Stimulated activated CD8-positive, alpha-beta memory T cell treated with anti-CD3 and anti-CD28 coated beads, Interleukin-4, amount 100 ng/mL, for 1 hour (primary cell): ENCODE measurements at places on chromosomes 5 and 9.

DNA sequence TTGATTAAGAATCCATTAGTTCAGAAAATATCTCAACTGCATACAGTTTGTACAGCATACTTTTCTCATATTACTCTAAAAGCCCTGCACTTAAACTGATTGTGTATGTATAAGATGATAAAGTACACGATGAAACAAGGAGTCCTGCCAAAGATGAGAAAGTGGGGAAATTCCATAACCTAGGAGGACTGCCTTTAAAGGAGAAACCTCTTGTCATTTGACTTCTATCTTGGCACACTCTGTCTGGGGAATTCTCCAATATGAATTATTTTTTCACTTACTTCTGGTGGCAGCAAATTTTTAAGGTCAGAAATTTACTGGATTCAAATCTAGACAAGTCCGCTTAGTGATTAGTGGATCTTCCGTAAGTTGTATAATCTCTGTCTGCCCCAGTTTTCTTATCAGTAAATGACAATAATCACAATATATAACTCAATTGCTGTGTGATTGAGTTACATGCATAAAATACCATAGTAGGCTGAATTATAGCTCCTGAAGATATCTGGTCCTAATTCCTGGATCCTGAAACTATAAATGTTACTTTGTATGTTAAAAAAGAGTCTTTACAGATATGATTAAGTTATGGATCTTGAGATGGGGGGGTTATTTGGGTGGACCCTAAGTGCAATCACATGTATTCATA, 17.0 kb upstream of the ISOC1 start:
- no peak for DNase-seq

DNA sequence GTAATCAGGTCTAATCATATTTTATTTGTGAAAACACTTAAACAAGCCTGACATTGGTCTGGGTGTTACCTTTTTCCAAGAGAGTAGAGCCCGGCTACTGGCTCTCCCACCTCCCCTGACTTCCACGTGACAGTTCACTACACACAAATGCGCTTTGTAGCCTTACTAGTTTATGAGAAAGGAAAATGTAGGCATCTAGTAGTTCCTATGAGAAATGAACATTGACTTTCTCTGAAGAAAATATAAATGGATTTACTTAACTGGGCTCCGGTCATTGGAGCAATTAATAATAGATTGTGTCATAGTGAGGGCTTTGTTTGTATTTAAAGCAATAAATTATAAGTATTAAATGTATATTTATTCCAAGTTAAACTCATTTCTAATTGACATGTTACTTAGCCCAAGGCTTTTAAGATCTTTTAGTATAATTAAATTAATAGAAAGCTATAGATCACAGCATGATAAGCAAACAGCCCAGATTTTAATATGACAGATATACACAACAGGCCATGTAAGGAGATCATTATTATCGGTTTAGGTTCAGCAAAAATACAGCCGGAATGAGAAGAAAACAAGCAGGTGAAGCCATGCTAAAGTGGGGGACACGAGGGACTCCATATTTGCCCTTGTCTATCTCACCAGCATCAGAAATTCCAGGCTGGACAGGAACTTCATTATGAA, 756.5 kb upstream of the ADAMTS16 start:
- no peak for DNase-seq

DNA sequence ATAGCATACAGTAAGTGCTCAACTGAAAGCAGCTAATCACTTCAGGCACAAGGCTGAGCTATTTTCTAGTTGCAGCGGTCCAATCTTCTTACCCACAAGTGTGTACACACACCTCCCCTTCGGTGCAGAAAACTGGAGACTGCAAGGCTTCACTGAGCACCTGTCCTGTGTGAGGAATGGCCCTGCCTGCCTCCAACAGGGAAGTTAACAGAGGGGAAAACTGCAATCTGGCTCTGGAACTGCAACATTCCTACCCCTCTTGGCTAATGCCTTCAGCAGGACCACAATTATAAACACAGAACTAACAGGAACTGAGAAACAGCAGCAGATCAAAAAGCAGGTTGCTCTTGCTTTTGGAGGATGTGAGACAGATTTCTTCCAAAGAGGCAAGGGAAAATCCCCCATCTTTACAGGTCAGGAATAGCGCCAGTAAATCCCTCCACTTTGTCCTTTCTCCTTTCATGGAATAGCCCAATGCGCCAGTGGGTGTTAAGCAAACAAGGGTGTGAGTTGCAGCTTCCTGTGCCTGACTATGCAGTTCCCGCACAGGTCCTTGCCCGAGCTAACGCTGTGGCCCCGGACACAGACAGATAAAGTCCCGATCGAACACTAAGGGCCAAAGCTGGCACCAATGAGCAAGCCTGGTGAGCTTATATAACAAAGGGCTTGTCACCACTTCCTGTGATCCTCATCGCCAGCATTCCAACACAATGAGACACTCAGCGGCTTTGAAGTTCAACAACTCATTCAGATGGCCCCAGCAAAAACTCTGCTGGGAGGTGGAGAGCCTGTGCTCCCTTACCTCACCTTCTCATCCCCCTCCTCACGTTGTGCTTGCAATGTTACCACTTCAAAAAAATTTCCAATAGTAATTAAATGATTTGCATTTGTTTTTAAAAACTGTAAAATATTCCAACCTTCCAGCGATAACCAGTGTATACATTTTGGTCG, 21.5 kb downstream of the SHB start:
- DNase-seq: no peak

DNA sequence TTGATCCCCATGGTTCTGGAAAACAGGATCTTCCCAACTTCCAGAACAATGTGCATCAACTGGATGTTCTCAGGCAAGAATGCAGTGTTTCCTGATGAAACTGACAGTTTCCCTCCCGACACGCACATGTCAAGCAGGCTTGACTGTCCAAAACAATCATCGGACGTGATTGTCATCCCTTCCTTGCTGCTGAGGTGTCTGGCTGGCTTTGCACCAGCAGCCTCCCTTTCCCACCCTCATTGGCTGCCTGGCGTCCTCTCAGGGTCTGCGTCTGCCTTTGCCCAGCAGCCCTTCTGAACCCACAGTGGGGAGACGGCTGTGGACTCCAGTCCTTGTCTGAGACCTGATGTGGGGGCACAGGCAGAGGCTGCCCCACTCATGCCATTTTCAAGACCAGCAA, 110.8 kb downstream of the MARCHF3 start:
- no peak for DNase-seq

DNA sequence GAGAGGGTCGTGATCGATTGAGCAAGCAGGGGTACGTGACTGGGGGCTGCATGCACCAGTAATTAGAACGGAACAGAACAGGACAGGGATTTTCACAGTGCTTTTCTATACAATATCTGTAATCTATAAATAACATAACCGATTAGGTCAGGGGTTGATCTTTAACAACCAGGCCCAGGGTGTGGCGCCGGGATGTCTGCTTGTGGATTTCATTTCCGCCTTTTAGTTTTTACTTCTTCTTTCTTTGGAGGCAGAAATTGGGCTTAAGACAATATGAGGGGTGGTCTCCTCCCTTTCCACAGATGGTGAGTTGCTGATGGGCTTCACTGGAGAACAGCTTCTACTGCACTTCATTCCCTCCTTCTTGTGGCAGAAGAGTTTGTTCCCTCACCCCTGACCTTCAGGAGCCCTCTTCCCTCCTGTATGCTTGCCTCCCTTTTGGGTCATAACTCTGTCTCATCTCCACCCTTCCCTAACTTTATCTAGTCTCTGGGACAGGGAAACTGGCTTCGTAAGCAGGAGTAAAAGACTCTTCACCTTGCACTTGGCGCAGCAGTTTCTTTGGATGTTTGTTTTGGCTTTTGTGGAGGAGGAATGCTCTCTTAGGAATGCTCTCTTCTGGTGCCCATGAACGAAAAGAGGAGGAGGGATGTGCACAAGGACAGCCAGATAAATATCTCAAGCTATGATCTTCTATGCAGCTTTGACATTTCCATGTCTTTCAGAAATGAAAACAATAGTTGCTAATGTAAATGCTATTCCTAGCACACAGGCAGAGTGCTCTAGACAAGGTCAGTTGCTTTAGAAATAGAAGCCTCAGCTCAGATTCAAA, 139.8 kb upstream of the RPS23 start:
- DNase-seq: no peak

GRCh38 chr9:73459817-73460216, 308.2 kb downstream of the ANXA1 start:
- no peak for DNase-seq

DNA sequence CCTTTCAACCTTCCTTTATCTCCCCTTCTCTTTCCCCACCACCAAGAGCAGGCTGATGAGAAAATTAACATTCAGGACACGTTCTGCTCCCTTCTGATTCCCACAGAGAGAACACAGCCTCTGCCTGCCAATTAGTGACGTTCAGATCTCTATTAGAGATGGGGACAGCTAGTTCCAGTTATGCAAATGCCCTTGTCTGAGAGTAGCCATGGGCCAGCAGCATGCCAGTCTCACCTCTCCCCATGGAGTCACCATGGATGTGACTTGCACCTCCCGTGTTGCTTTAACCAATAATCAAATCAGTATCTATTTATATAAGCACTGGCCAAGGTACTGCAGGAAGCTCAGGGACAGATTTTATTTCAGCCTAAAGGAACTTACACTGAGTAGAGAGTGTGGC, 61.3 kb downstream of the KCNIP1 start:
- DNase-seq: no peak

GRCh38 chr5:121175986-121176385, 675.7 kb upstream of the FTMT start:
- no peak for DNase-seq

DNA sequence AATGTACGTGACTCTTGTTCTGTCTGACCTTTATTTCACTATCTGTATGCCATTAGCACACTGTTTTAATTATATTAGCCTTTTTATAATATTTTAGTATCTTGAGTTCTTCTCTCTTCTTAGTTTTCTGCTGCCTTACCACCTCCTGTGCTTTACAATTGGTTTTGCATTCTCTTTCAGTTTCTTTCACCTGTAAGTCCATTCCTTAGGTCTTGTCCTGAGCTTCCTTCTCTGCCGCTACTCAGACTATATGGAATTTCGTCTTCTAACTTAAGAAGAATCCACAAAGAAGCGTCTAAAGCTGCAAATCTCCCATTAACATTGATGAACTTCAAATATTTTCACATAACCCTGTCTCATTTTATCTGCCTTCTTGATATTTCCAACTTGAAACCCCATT, 642.9 kb downstream of the MAT2B start:
- DNase-seq: no peak

DNA sequence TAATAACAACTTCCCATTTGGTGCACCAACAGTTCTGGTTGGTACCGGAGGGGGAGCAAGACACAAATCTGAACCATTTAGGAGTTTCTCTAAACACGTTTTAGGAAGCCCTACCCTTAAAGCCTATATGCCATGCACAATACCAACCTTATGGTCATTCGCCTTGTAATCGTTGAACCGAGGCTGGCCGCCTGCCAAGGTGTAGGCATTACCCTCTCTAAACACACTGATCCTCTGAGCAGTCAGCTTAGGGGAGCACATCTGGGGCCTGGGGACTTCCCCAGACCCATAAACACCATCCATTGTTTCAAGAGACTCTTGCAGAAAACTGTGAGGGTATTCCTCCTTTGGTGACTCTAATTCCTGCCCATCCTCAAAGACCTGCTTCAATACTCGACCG, 328 bp downstream of the GRXCR2 start:
- no peak for DNase-seq

DNA sequence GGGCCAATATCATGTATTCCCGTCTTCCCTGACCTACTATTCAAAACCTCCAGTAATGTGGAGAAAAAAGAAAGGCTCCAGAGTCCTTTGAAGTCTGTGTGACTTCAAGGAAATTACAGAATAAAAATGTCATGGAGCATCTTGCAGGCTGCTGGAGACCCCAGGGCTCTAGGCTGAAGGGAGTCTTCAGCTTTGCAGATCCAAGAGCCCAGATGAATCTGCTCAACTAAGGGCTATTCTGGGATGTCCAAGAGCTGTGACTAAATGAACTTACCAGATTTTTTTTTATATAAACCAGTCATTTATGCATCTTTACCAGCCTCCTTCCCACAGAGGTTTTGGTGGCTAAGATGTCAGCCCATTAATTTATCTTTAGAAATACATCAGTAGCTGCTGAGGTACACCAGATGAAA, 167.3 kb downstream of the MUSK start:
- DNase-seq: no peak

- no peak for DNase-seq
These were observed 140.5 kb downstream of the SNX18 start for GRCh38 chr5:54658010-54658409.

GRCh38 chr9:131011274-131012022, 2.5 kb downstream of the LAMC3 start:
- DNase-seq: no peak

- DNase-seq: no peak
These were observed 76.9 kb upstream of the ADAMTSL1 start for GRCh38 chr9:18397076-18397475.

GRCh38 chr9:1460143-1460769, 410.1 kb downstream of the DMRT2 start:
- no peak for DNase-seq

GRCh38 chr9:120261419-120261818, 318.5 kb downstream of the CDK5RAP2 start:
- DNase-seq: no peak

GRCh38 chr9:35605351-35606137, 482 bp downstream of the TESK1 start:
- DNase-seq: peak; percentile 11

GRCh38 chr5:127515693-127516440, 1.6 kb upstream of the PRRC1 start:
- DNase-seq: no peak

DNA sequence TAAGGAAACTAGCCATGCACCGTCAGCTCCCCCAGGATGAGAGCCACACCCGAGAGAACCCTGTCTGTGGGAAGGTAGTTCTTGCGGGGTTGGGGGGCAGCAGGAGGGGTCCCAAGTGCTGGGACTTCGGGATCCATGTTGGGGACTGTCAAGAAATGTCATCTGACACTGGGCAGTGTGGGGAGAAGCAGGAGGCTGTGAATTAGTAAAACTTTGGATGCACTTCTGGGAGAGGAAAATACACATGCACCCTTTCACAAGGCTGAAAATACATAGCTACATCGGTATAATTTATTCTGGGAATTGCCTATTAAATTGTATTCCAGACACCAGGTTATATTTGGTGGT, 109.6 kb upstream of the RPS23 start:
- DNase-seq: no peak

DNA sequence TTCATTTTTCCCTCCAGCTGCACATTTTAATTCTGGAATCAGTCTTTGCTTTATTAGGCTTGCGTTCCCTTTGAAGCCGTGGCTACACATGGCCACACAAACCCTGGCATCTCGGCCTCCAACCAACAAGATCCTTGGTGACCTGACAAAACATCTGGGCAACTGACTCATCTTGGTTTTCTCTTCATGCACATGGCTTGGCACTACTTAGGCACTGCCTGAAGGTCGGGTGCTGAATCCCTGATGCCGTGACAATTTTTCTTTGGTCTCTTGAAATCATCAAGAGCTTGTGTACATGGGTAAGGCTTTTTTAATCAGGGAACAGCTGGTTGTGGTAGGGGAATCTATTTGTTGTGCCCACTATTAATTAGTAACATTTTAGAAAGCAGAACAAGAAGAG, 16.0 kb upstream of the PAPPA start:
- no peak for DNase-seq
